Left lung (tissue), 14 donors: ENCODE measurements at places on chromosomes 11 and 22.

- DNase-seq, result no peak
- no peak overlapping the region for H3K4me3 ChIP-seq
- no peak overlapping the region for H3K27ac ChIP-seq
- no peaks in the 10 kb centered on the region for H3K4me1 ChIP-seq
Measured at GRCh38 chr11:27004103-27004502, 10.2 kb downstream of the FIBIN start.

- peaks cover 15% of the 10 kb centered on the region for H3K27me3 ChIP-seq
- H3K4me3 ChIP-seq, result no peak overlapping the region
- no peaks in the 10 kb centered on the region for H3K4me1 ChIP-seq
- no peak overlapping the region for H3K27ac ChIP-seq
Measured at GRCh38 chr22:31144223-31144622, 3.9 kb upstream of the PLA2G3 start.

GRCh38 chr11:134541951-134542350 is 129.9 kb upstream of the B3GAT1 start:
- no peaks in the 10 kb centered on the region for H3K36me3 ChIP-seq
- no peaks in the 10 kb centered on the region for H3K4me1 ChIP-seq
- H3K4me3 ChIP-seq, result no peak overlapping the region
- H3K27me3 ChIP-seq, result no peaks in the 10 kb centered on the region
- DNase-seq, result no peak

- no peak overlapping the region for H3K27ac ChIP-seq
- DNase-seq, result no peak
- H3K4me1 ChIP-seq, result no peaks in the 10 kb centered on the region
- no peaks in the 10 kb centered on the region for H3K27me3 ChIP-seq
- no peaks in the 10 kb centered on the region for H3K36me3 ChIP-seq
Measured at GRCh38 chr11:2090172-2091111, 48.7 kb downstream of the IGF2 start.

DNA sequence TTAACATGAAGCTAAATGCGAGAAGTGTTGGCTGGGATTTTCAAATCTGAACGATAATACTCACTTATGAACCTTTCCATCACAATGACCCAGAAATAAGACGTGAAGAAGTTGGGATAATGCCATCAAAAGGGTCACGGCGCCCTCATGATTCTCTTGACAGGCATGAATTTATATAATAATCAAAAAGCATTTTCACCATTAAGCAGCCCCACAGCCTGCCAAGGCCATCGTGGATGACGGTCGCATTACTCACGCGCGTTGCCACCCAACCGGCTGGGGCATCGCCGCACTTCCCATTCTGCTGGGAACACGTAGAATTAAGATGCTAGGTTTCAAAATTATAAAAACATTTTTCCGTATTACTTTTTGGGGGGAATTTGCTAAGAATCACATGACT is 18.9 kb upstream of the GAL start:
- DNase-seq, result no peak
- H3K4me3 ChIP-seq, result no peak overlapping the region
- H3K27ac ChIP-seq, result no peak overlapping the region
- peaks cover 45% of the 10 kb centered on the region for H3K27me3 ChIP-seq
